ENCODE measurements at places on chromosomes 7 and 10.

DNA sequence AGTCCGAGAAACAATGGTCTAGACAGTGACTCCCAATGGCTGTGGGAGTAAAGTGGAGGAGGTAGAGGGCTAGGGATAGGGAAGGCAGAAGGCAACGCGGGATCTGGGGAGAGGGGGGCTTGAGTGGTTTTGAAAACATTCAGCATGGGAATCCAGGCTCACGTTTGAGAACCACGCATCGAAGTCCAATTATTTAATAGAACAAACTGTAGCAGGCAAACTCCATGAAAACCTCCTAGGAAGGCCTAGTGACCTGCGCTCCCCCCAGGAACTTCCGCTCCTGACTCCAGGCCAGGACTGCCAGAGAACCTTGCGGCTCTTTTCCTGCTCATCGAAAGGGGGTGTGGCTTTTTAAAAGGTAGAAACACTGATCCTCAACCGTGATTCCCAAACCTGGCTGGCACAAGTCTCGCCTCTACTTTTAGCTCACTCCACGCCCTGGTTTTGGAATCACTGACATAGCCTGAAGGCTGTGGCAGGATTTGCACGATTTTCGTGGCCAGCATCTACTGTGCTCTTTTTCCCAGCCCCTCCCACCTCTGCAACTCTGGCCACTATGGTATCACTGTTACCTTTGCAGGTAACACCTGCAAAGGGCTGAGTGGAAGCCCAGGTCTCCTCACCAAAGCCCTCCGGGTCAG, 43.4 kb downstream of the MYOF start:
- DNase-seq, result no peak

DNA sequence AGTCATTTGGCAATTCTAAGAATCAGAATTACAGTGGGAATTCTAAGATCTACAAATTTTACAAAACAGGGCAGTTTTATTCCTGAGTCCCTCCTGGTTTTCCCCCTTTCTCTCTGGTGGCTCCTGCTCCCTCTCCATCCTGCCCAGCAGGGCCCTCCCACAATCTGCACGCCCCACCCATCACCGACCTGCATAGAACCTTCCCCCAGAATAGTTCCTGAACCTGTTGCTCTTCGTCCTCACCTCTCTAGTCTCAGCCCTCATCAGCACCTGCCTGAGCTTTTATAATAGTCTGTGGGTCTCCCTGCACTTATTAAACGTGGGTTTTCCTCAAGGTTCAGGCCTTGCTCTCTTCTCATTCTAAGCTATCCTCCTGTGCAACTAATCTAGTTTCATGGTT, 49.1 kb upstream of the MNX1 start:
- DNase-seq, result no peak

- no peak for DNase-seq
These were observed 66.6 kb downstream of the GLCCI1 start for GRCh38 chr7:8035192-8035591.

DNA sequence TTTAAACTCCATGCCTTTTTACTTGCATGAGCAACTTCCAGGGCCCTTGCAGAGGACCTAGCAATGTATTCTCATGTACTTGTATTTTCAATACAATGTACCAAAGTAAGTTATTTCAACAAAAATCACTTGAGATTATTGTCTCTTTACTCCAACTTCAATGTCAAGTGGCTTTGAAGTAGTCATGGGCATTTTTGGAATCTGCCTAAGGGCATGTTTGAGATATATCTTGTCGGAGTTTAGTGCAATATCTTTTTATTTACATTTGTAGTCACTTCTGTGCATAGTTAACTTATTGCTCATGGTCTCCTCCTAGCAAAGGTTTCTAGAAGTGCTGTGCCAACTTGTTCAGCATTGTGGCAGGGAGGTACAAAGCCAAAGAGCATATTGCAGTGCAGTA, 508.7 kb upstream of the SEMA3D start:
- DNase-seq, result no peak

DNA sequence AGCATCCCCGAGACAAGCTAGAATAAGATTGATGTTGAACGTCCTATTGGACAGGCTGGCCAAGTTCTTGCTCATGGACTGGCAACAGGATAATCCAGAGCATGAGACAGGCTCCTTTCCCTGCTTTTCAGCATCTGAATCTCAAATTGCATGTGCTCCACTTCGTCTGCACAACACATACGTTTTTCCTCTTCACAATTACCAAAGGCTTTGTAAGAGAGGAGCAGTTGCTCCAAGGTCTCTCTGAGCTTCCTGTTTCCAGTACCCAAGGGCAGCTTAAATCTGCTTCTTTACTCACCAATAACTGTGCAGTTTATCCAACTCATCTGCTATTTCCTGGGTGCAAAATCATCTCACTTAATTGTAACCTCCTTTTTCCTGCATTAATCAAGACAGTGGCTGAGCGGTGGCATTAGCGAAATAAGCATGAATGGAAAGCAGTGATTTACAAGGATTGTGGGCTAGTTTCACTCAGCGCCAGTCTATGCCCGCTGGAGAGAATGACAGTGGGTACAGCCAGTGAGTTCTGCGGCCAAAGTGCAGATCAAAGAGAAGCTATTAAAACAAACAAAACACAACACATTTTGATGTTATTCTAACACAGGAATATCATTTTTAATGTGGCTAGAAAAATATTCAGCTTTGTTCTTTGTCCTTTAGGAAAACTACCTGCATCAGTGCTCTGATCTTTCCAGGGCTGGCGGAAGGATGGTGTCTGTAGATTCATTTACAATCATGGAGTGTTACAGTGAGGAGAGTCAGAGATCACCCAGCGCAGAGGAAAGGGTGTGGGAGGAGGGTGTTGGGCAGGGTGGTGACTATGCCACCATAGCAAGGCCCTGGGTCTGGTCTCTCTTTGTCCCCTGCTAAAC, 79.8 kb downstream of the CHN2 start:
- DNase-seq, result no peak

DNA sequence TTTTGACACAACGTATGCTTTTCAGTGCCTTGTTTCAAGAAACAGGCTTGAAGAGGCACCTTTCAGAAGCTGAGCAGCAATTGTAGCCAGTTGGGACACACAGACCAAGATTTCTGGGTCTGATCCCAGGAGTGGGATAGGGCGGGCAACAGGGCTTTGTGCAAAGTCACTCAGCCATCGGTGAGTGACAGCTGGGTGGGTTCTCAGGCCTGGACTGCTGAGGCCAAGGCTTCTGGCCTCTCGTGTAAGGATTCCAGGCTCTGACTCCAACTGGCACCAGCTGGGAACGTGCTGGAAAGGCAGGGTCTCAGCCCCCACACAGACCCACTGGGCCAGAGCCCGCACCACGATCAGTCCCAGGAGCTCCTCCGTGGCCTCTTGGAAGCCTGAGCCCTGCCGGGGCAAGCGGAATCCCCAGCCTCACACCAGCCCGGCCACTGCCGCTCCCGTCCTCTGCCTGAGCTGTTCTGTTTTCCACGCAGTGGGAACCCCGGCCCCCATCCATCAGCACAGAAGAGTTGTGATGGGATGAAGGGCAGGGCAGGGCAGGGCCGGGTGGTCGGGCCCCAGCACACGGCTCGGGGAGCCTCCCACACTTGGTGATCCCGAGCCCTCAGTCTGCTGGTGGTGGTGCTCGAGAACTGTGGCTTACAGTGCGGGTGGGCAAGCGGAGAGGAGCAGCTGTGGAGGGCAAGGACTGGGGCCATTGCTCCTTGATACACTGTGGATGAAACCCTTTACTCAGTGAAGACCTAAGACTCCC, 46.8 kb downstream of the VIPR2 start:
- DNase-seq, result no peak

DNA sequence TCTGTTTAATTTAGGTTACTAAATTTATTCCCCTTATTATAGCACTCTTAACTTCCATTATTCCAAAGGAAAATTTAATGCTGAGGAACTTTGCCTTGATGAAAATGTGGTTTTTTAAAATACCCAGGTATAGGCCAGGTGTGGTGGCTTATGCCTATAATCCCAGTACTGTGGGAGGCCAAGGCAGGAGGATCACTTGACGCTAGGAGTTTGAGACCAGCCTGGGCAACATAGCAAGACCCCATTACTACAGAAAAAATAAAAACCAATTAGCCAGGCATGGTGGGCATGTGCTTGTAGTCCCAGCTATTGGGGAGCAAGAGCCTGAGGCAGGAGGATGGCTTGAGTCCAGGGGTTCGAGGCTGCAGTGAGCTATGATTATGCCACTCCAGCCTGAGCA, 32.4 kb downstream of the TMEM243 start:
- DNase-seq, result no peak

GRCh38 chr10:127347202-127347959, 151.0 kb upstream of the INSYN2A start:
- no peak for DNase-seq

GRCh38 chr10:99360934-99361333, 31.8 kb downstream of the CNNM1 start:
- no peak for DNase-seq

- DNase-seq, result no peak
These were observed 49.6 kb upstream of the PSMG3 start for GRCh38 chr7:1619152-1620079.

DNA sequence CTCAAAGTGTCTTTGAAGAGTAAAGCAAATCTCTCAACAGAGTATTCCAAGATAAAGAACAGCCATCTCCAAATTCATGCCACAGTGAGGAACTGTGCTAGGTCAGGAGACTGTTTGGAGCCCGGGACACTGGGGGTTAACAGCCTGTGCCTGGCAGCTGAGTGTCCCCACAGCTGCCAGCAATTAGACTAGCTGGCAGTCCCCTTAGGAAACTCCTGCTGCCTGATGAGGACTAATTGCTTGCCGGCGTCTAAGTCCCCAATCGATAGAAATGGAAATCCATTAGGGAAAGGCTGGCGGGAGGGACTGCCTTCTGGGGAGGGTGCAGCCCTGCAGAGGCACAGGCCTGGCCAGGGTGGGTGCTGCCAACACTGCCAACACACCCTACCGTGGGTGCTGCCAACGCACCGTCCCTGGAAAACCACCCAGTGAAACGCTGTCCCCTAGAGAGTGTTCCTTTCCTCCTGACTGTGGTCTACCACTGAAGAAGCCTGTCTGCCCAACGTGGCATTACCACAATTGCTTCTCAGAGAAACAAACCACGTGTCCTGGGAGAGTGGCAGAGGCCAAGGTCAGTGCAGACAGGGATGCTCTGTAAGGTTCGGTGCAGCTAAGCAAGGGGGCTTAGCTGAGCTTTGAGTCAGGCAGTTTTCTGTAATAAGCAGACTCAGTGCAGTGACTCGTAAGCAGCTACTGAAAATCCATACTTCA, 60.8 kb downstream of the XRCC2 start:
- DNase-seq, result no peak

GRCh38 chr7:72072901-72073300, 339.2 kb downstream of the CALN1 start:
- DNase-seq, result no peak

DNA sequence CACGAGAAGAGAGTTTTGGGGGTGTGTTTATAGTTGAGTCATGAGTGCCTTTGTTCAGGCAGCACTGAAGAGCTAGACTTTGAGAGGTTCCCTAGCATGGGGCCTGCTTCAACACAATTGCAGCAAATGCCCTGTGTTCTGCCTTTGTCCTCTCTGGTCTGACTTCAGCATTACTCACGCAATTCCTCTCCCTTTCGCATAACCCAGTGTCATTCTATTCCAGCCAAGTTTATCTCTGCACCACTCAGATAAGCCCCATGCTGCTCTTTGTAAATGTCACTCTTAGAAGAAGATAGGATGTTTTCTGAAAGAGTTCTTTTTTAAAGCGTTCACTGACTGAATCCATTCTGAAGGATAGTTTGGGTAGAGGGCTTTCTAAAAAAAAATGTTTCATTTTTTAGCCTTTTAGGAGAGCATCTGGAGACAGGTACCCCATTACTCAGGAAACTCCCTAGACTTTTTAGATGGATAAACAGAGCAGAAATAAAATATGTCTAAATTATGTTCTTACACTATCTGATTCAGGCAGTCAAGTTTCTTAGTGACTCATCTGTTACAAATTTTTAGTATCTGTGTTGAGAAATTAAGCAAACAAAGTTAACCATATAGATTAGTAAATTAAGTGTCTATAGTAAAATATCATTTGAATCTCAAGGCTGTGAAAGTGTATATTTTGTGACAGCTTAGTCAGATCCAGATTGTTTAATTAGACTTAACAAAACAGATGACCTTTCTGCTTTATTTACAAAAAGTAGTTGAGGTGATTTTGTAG, 318.5 kb downstream of the GPR158 start:
- DNase-seq, result no peak

GRCh38 chr10:44344727-44345126, 40.2 kb downstream of the CXCL12 start:
- no peak for DNase-seq

DNA sequence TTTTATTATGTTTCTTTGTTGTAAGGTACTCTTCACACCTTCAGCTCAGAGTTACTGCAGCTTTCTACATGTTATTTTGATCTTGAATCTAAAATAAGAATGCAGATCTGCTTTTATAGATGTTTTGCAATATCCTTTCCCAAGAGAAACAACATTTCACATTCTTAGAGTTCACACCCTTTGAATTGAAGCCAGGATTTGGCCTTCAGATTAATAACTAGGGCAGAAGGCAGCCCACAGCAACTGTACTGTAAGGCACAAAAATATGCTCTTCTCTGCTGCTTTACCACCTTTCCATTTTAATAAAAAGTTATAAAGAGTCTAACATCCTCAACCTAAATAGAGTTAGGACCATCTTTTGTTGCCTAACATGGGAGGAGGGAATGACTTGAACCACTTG, 224.7 kb downstream of the LHFPL3 start:
- no peak for DNase-seq

DNA sequence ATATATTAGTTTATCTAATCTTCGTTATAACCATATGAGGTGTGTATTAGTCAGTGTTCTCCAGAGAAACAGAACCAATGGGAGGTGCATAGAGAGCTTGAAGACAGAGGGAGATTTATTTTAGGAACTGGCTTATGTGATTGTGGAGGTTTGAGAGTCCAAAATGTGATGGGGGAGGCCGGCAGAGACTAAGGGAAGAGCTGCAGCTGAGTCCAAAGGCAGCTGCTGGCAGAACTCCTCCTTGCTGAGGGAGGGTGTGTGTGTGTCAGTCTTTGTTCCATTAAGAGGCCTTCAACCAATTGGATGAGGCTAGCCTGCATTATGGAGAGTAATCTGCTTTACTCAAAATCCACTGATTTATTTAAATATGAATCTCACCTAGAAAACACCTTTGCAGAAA, 165.1 kb downstream of the SH3PXD2A start:
- no peak for DNase-seq

- DNase-seq, result no peak
These were observed 812.9 kb downstream of the REEP3 start for GRCh38 chr10:64334084-64334483.

DNA sequence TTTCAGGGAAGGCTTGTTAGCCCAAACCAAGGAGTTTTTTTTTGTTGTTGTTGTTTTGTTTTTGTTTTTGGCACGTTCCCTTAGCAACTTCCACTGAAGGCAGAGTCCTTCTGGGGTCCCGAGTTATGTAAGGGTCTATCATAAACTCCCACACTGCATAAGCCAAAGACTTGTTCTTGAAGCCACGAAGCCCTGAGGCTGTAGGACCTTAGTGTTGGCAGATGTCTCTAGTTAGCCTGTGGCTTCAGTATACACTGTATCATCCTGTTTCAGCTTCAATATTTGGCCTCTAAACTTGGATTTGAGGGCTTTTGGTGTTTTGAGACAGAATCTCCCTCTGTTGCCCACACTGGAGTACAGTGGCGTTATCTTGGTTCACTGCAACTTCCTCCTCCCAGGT, 13.6 kb downstream of the KPNA7 start:
- no peak for DNase-seq

Data from GOT3 (cell line).